Mesothelial cell of epicardium (in vitro differentiated cells): ENCODE measurements at places on chromosomes 4 and X.

- no peak for DNase-seq
These were observed 162.1 kb downstream of the SMIM20 start for GRCh38 chr4:26076000-26076587.

DNA sequence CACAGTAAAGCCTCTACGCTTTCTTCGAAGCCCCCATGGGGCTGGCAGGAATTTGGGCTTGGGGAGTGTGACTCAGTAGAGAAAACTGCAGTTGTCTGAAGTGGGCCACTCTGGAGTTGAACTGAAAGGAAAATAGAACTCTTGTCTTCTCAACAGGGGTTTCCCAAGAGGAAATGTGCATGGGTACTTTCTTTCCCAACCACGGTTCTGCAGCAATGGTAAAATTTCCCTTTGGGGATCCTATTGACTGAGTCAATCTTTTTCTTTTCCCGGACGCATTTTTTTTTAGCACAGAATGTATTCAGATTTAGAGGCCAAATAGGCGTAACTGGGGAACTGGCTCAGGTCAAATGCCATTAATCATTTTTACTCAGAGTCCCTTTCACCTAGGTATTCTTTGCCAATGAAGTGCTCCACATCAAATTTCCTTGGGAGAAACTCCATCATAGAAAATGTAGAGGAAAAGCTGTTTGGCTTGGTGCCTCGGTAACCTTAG, 269.3 kb downstream of the STIM2 start:
- no peak for DNase-seq

DNA sequence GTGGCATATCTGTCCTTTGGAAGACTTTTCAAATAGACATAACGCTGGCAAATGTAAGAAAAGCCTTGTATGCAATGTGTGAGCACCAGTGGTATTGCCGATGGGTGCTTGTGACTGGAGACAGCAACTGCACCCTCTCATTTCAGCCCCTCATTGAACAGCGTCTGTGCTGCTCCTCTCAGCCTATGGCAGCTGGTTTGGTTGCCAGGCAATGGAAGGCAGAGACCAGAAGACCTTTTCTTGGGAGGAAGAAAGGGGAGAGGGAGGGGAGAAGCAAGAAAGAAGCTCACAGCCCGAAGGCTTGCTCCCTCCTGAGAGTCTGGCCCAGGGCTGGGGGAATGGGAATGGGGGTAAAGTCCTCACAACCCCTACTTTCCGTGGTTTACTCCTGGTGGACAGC, 20.2 kb downstream of the ZCCHC13 start:
- DNase-seq: no peak

DNA sequence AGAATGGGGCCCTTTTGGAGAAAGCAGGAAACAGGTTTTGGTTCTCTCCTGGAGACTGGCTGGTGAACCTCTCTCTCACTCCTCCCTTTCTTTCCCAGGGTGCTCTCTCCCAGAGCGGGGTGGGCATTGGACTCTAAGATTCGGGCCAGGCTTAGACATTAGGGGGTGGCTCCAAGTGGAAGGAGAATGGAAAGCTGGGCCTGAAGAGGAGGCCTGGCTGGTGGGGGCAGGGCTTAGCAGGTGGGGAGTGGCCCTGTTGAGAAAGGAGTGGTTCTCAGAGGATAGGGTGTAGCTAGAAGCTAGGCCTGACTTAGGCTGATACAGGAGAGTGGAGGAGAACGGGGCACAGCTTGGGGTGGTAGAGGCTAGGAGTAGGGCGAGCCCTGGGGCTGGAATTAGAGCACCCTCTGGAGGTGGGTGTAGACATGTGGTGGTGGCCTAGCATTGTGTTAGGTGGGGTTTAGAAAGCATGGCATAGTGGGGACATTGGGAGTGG, 5.7 kb downstream of the PLP2 start:
- DNase-seq: no peak

DNA sequence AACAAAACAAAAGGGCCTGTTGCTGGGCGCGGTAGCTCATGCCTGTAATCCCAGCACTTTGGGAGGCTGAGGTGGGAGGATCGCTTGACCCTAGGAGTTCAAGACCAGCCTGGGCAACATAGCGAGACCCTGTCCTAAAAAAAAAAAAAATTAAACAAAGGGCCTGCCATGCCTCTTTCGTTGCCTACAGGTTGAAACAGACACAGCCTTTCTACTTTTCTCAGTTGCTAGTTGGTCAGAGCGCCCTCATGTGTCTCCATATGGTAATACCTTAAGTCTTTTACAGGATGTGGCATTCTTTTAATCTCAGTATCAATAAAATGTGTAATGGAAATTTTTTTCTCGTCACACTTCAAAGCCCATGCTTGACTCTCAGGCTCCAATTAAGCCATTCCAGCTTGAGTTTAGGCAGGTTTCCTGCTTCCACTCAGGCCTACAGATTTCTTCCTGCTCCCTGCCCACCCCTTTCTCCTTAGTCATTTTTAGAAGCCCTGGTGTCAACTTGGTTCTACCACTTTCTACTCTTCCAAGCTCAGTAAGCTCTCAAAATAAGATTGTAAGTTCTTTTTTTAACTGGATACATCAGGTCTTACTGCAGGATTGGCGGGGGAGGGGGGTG, 4.6 kb upstream of the SOWAHD start:
- DNase-seq: no peak

DNA sequence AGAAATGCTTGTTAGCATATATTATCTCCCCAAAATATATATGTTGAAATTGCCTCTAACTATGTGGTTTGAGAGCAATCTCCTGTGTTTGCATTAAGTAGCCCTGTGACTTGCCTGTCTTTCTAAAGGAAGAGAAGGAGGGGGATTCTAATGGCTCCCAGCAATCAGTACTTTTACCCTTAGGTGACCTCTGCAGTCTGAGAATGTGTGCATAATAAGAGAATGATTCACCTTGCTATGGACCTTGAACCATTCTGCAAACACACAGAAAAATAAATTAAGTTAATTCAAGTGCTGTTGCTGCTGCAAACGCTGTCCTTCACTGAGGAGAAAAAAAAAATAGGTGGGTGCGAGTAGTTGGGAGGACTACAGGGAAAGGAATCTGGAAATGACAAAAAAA, 322.2 kb downstream of the IQCM start:
- no peak for DNase-seq

DNA sequence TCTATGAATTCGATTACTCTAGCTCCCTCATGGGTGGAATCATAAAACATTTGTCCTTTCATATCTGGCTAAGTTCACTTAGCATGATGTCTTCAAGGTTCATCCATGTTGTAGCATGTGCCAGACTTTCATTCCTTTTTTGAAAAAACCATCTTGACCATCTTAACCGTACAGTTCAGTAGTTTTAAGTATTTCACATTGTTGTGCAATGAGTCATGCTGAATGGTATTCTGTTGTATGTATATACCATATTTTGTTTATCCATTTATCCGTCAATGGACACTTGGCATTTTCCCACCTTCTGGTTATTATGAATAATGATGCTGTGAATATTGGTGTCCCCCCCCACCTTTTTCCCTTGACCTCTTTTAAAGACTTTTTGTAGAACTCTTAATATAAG, 72.4 kb upstream of the TLR2 start:
- no peak for DNase-seq

GRCh38 chrX:139936259-139936658, 3.4 kb upstream of the ATP11C start:
- DNase-seq: no peak
